ENCODE measurements at places on chromosomes 12 and 14. TPM values are rescaled to one million over a fixed set of nuclear protein-coding genes. Genes with fewer than 3 reads are reported as not detected.

Gene FBXO21
- 44.8 TPM for total RNA-seq

Gene VRTN
- total RNA-seq: not detected

Gene GLIPR1L1
- not detected for total RNA-seq

Gene KRT6C
- not detected for total RNA-seq

Gene RHOJ
- total RNA-seq: 7.4 TPM

Gene TESPA1
- total RNA-seq: not detected

Gene RTL1
- total RNA-seq: not detected

Gene MORN3
- 0.63 TPM for total RNA-seq

Gene SPIC
- total RNA-seq: not detected

Gene GPR68
- 1.3 TPM for total RNA-seq

Gene ART4
- 0.36 TPM for total RNA-seq

Gene ABHD12B
- not detected for total RNA-seq

Gene MIP
- total RNA-seq: not detected

Gene CCND2
- 57.6 TPM for total RNA-seq

Gene TSPAN8
- 15.5 TPM for total RNA-seq

Gene TBC1D30
- total RNA-seq: 0.98 TPM

Gene CPNE8
- total RNA-seq: 36.8 TPM

Gene FLVCR2
- 1.1 TPM for total RNA-seq

Gene KLRC3
- not detected for total RNA-seq

Gene STON2
- 3.3 TPM for total RNA-seq

Gene CLEC1B
- total RNA-seq: not detected

Gene PAPLN
- total RNA-seq: 3.0 TPM

Gene CHGA
- not detected for total RNA-seq

Gene SLC7A8
- 11.7 TPM for total RNA-seq

Gene GPRC5D
- not detected for total RNA-seq

Gene FAM90A1
- total RNA-seq: not detected

Gene TSPAN9
- 8.1 TPM for total RNA-seq

Gene RPGRIP1
- not detected for total RNA-seq

Gene PTCSC3
- total RNA-seq: not detected
